ENCODE measurements at places on chromosomes 1 and 21. TPM values are rescaled to one million over a fixed set of nuclear protein-coding genes. Genes with fewer than 3 reads are reported as not detected.

CFHR5 gene
- not detected for total RNA-seq

HNRNPCL4 gene
- total RNA-seq: not detected

FHAD1 gene
- 0.35 TPM for total RNA-seq

S100A2 gene
- 17.0 TPM for total RNA-seq

FAAH gene
- total RNA-seq: 0.77 TPM

FHL3 gene
- total RNA-seq: 9.2 TPM

TEKT2 gene
- total RNA-seq: not detected

GSTM3 gene
- 24.6 TPM for total RNA-seq

NAV1 gene
- 6.3 TPM for total RNA-seq

CREB3L4 gene
- total RNA-seq: 10.5 TPM

KRTAP11-1 gene
- not detected for total RNA-seq

SYNC gene
- 8.7 TPM for total RNA-seq
